Fibroblast of the conjunctiva (primary cell): ENCODE measurements at places on chromosomes 2 and 18.

DNA sequence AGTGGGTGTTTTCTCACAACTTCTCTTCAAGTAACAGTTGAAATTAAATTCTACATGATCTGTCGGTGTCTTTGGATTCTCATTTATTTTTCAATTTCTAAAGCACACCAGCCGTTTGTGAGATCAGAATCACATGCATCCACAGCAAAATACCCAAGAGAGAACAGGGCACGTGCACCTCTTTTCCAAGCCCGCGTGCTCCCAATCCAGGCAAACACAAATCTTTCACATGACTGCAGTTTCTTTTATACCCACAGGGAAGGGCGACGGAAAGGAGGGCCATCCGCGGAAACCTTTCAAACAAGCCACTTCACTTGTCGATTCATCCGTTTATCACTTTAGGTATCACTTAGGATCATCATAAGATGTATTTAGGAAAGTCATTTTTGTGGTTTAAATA is 13.0 kb upstream of the DAPL1 start:
- no peak for DNase-seq

GRCh38 chr2:26521054-26521912 is 43.4 kb upstream of the OTOF start:
- no peak for DNase-seq

GRCh38 chr2:65404988-65405697 is 27.3 kb downstream of the SPRED2 start:
- DNase-seq = no peak

- no peak for DNase-seq
Observed at GRCh38 chr2:195536906-195537305, 120.1 kb upstream of the SLC39A10 start.

- no peak for DNase-seq
Observed at GRCh38 chr2:141704541-141704940, 426.3 kb downstream of the LRP1B start.

GRCh38 chr2:210642333-210642732 is 85.9 kb downstream of the CPS1 start:
- no peak for DNase-seq

DNA sequence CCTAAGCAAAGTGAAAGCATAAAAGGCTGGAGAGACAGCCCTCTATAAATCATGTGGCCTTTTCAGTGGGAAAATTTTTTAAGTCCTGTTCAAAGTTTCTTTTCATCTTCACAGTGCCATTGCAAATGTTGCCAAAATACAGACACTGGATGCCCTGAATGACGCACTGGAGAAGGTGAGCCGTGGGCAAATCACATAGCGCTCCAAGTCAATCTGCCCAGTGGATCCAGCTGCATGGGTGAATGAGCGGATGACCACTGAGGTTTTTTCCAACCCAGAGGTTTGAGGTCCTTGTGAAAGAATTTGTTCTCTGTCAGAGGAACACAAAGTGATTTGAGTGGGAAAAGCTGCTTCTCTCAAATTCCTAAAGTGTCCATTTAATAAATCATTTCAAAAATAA is 11.8 kb downstream of the DAPL1 start:
- no peak for DNase-seq

DNA sequence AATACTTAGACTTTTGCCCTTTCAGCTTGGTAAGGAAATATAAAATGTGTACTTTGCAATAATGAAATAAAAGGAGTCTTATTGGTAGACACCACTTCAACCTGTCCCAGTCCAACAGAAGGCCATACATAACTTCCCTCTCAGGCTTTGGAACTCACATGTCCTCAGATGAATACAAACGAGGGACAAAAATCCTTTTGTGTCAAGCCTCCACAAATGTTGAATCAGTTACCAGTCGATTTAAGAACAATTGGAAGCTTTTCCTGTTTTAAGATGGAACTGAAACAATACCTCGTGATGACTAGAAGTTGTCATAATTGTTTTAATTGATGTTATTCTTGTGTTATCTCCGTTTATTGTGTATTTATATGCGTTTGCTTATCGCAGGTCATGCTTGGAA is 385.1 kb upstream of the POU3F3 start:
- DNase-seq = no peak

DNA sequence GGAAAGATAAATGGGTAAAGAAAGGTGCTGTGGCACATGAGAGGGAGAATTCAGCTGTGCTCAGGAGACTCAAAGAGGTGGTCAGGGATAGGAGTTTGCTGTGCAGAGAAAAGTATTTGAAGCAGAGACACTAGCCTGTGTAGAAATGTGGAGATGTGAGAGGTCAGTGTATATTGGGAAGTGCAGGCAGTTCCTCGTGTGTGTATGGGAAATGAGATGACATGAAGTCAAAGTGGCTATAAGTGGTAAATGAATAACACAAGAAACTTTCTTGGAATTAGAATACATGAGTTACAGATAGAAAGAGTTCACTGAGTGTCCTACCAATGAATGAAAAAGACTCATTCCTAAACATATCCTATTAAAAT is 11.6 kb downstream of the MAP3K20 start:
- DNase-seq = no peak

GRCh38 chr2:205762881-205763280 is 80.6 kb downstream of the NRP2 start:
- no peak for DNase-seq

DNA sequence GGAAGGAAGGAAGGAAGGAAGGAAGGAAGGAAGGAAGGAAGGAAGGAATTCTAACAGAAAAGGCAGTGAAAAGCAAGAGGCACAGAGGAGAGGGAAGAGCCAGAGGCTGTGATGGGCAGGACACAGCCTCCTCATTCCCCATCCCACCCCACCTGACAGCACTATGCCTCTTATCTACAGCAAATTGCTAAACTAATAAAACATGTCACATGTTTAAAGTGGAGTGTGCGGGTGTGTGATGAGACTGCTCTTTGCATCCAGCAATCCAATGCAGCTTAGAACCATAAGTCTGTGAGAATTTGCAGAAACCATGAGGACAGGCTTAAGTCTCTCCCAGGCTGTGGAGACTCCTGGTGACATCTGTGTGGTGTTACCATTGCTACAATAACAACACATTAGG is 108.4 kb upstream of the ALK start:
- no peak for DNase-seq

DNA sequence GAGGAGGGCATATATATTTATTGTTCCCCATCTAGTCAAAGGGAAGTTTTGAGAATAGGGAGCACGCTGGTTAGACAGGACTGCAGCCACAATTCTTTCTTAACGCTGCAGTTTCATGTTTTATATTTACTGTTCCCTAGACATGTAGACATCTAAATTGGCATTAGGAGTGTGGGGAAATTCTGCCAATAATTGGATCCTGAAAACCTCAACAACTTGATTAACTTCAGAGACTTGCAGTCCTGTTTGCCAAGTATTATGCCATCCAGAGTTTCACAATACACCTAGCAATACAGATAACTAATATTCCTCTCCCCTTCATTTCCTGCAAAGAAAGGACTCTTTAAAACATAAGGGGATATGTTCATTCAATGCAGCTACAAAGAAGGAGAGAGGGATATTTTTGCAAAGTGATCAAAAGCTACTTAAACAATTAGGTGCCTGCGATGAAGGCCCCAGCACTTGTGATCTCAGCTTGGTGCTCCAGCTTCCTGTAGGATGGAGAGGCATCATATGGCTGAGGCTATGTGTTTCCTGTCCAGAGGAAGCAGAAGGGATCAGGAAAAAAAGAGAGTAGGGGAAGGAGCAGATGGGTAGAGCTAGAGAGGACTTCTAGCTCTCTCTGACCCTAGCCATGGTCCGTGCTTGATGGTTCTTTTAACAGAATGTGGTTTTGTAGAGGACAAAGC is 264.4 kb downstream of the MTX2 start:
- DNase-seq = no peak
